Thyroid gland (tissue), 4 donors: ENCODE measurements at places on chromosomes 4 and X. TPM values are rescaled to one million over a fixed set of nuclear protein-coding genes. Genes with fewer than 3 reads are reported as not detected.
A peak's percentile ranks its signal among the peaks of the same experiment; 100 is the strongest.

HPSE gene
- total RNA-seq = 0.63 TPM

DNA sequence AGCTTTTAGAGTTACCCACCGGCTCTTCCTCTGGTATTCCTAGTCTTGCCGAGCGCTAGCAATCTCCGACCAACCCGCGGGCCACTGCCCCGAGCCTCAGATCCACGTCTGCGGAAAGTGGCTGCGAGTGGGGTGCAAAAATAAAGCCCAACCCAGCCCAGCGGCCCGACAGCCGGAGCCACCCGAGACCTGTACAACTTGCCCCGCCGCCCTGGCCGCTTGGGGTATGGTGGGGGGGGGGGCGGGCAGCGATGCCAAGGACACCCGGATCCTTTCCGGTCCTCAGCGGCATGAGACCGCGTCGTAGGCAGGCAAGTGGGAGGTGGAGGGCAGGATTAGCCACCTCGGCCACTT is 1.6 kb downstream of the SLITRK4 start:
- DNase-seq = peak; percentile 23

DNA sequence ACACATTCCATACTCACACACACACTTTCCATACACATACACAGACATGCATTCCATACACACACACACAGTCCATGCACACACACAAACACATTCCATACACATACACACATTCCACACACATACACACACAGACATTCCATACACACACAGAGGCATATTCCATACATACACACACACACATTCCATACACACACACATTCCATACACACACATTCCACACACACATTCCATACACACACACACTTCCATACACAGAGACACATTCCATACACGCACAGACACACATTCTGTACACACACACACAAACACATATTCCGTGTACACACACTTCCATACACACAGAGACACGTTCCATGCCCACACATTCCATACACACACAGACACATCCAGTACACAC is 14.8 kb downstream of the LINC00632 start:
- DNase-seq = no peak

- DNase-seq = no peak
Measured at GRCh38 chr4:62870451-62870850, 1538.8 kb downstream of the TECRL start.

- peak; percentile 81 for DNase-seq
Measured at GRCh38 chrX:82384401-82384800, 1123.7 kb upstream of the POU3F4 start.

DNA sequence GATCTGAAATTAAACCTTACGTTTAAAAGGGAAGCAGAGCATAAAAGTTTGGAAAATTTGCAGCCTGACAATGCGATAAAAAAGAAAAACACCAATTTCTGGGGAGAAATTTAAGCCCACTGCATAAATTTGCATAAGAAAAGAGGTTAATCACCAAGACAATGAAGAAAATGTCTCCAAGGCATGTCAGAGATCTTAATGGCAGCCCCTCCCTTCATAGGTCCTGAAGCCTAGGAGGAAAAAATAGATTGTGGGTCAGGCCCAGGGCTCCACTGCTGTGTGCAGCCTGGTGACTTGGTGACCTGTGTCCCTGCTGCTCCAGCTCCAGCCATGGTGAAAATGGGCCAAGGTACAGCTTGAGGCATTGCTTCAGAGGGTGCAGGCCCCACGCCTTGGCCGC is 264.0 kb upstream of the CT83 start:
- no peak for DNase-seq

DNA sequence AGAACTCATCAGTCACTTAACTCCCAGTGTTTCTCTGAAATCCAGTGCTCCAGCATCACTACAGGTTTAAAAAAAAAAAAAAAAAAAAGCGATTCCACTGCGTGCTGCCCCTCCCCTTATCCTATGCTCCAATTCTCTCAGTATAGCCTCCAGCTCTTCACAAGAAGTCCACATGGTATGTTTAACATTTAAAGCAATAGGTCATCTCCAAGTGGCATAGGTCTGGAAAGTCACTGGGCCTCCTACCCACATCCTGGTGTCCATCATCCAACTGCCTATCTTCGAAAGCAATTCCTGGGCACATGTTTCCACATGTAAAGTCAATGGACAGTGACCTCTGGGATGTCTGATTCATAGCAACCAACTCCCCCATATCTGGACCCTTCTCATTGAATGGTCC is 66.5 kb upstream of the MAP3K15 start:
- DNase-seq = no peak

CD38 gene
- total RNA-seq = 6.4 TPM

DNA sequence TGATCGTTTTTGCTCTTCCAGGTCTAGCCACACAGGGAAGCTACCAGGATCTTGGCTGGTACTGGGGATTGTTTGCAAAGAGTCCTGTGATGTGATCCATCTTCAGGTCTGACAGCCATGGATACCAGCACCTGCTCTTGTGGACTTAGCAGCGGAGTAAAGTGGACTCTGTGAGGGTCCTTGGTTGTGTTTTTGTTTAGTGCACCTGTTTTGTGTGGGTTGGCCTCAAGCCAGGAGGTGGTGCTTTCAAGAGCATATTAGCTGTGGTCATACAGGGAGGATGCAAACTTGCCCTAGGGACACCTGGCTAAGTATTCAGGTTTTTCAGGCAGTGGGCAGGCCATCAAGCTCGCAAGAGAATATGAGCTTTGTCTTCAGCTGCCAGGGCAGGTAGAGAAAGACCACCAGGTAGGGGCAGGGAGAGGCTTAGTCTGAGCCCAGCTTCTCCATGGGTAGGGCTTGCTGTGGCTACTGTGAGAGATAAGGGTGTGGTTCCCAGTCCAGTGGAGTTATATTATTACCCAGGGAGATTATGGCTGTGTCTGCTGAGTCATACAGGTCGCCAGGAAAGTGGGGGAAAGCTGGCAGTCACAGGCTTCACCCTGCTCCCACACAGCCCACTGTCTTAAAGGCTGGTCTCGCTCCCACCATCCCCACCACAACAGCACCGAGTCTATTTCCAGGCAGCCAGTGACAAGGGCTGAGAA is 293.7 kb downstream of the PCDH18 start:
- no peak for DNase-seq

GRCh38 chr4:95092766-95093165 is 335.0 kb downstream of the BMPR1B start:
- no peak for DNase-seq

EPGN gene
- total RNA-seq = not detected

GRCh38 chr4:121464854-121465253 is 84.0 kb upstream of the QRFPR start:
- DNase-seq = no peak

SH2D1A gene
- total RNA-seq = 0.25 TPM

DNA sequence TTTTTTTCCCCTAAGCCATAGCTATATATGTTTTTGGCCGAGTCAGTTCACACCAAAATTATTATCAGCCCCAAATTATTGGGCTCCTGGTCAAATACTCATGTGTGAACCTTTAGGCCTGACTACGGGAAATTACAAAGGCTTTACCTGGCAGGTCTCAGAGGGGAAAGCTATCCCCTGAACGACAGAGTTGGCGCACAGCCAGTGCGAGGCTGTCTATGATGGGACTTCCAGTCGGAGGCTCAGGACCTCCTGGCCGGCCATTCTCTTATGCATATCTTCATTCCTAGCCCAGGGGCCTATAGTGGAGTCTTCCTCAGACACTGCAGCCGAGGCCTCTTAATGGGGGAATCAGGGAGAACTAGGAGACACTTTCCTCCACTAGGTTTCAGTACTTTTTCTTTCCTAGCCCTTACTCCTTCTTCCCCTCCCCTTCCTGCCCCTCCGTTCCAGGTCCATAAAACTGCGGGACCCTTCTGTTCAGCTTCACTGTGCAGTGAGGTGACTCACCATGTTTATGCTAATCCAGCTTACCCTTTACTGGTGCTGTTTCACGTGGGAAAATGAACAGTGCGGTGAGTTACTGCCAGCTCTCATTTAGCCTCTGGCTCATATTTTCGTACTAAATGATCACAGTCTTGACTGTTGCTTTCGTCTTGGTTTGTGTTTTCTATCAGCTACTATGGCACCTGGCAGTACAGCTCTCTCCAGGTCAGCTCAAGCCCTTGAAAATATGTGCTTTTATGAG is 533.9 kb downstream of the FSTL5 start:
- no peak for DNase-seq

- no peak for DNase-seq
Measured at GRCh38 chr4:146763560-146763959, 124.9 kb downstream of the POU4F2 start.

KLF8 gene
- total RNA-seq = 10.2 TPM

PRKX gene
- total RNA-seq = 135 TPM

GRCh38 chr4:2788532-2789103 is 4.3 kb upstream of the SH3BP2 start:
- peak; percentile 32 for DNase-seq

LDB2 gene
- 50.4 TPM for total RNA-seq

CLDN22 gene
- total RNA-seq = not detected

GRCh38 chr4:187020676-187021075 is 297.0 kb upstream of the FAT1 start:
- no peak for DNase-seq

DNA sequence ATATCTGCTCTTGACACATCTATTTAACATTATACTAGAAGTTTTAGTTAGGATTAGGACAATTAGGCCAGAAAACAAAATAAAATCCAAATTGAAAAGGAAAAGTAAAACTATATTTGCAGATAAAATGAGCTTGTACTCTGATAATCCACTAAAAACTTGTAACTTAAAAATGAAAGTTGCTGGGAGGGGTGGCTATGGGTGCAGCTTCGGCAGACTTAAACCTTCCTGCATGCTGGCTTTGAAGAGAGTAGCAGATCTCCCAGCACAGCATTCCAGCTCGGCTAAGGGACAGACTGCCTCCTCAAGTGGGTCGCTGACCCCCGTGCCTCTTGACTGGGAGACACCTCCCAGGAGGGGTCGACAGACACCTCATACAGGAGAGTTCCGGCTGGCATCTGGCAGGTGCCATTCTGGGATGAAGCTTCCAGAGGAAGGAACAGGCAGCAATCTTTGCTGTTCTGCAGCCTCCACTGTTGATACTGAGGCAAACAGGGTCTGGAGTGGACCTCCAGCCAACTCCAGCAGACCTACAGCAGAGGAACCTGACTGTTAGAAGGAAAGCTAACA is 2379.9 kb downstream of the ARAP2 start:
- peak; percentile 1 for DNase-seq

POU3F4 gene
- total RNA-seq = not detected

PLS3 gene
- total RNA-seq = 331 TPM

DNA sequence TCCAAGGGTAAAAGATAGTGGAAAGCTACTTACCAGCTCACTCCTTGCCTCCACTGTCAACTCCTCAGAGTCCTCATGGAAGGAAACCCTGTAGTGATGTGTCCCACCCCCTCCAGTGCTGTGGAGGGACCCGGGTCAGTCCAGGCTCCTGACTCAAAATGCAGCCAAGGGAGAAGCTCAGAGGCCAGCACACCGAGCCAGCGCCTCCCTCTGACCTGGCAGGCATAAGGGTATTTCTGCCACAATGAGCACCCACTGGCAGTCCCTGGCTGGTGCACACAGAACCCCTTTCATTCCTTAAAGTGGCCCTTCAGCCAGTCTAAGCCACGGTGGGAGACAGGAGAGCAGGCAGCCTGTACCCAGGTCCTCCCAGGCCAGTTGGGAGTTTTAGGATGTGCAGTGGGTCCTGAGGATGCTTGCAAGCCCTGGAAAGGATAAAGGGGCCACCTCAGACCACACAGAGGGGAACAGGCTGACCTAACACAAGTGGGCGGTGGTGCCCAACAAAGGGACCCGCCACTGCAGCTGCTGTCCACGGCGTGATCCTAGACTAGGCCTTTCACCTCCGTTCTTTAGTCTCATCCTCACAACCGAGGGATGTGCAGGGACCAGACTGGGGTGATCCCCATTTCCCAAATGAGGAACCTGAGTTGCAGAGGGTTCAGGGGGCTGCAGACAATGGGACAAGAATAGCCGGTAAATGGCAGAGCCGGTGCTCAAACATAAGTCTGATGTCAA is 5.7 kb downstream of the JAKMIP1 start:
- DNase-seq = no peak

GRCh38 chr4:87971866-87972265 is 3.6 kb upstream of the SPP1 start:
- no peak for DNase-seq

GRCh38 chrX:19564606-19565005 is 49.3 kb upstream of the MAP3K15 start:
- no peak for DNase-seq

GRCh38 chr4:174538123-174538875 is 16.0 kb upstream of the HPGD start:
- DNase-seq = no peak

C1GALT1C1 gene
- total RNA-seq = 32.0 TPM

KLF3 gene
- total RNA-seq = 71.2 TPM

DNA sequence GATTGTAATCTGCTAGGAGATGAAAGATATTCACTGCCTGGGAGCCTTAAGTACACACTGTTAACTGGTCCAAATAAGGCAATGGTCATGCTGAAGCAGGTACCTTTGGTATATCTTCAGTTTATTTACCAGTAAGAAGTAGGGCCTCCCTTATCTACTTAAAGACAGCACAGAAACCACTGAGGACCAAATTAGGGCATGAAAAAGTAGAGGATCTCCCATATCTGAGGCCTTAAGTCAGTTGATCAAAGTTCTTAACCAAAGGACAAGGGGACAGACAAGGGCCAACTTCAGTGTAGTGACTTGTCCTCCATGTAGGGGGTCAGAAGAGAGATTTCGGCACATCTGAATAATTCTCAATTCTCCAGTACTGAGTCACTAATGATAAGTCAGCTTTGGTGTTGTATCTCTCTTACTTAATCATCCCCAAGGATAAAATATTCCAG is 59.1 kb downstream of the AMELX start:
- no peak for DNase-seq

DNA sequence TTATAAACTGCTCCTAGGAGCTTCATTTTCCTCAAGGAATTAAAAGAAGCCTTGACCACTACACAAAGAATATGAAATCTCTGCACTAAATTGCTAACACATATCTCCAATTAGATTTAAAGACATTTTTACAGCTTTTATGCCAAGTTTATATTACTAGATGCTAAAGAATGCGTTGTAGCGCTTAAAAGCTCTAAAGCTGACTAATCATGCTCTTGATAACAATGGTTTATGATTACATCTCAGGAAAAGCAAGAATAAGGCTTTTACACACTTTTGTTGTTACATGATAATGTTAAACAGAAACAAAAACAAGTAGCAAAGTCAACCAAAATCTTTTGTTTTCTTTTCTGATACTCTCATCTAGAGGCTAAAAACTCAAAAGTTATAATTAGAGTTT is 44.7 kb downstream of the SLC10A7 start:
- DNase-seq = no peak

MBNL3 gene
- total RNA-seq = 15.2 TPM

DNA sequence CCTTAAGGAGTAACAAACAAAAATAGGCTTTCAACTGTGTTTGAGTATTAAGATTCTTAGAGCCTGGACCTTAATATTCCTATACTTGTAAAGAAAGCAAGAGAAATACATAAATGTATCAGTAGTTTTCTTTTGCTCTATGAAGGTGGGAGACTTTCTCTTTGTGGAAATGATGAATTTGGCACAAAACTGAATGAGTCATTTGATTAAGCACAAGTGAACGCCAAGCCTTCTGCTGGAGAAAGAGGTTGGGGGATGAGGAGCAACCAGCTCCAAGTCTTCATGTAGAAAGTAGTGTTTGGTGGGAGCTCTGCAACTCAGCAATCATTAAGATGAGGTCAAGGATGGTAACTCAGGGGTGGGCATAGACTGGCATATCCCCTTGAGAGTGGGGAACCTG is 49.6 kb downstream of the MEPE start:
- DNase-seq = no peak

OPHN1 gene
- total RNA-seq = 11.5 TPM

- no peak for DNase-seq
Measured at GRCh38 chr4:100113732-100114131, 76.5 kb downstream of the DDIT4L start.

CACNA1F gene
- total RNA-seq = 0.21 TPM
